ENCODE measurements at places on chromosomes 1 and 21.

- no peak for DNase-seq
Measured at GRCh38 chr21:31078796-31079195, 40.5 kb upstream of the KRTAP19-8 start.

GRCh38 chr1:1630965-1631781, 800 bp upstream of the MMP23B start:
- DNase-seq = no peak

GRCh38 chr1:152517237-152517811, 3.0 kb downstream of the CRCT1 start:
- DNase-seq = no peak

GRCh38 chr1:87121711-87122163, 206.9 kb upstream of the LMO4 start:
- no peak for DNase-seq

All from stimulated activated CD8-positive, alpha-beta memory T cell treated with anti-CD3 and anti-CD28 coated beads, Interleukin-7, amount 100 ng/mL, for 1 hour (primary cell).